ENCODE measurements at places on chromosomes 6 and 20. TPM values are rescaled to one million over a fixed set of nuclear protein-coding genes. Genes with fewer than 3 reads are reported as not detected.

The TCF21 gene
- 0.15 TPM for total RNA-seq

The KLC4 gene
- total RNA-seq = 17.8 TPM

The SNRPB2 gene
- total RNA-seq = 56.8 TPM

The PHACTR2 gene
- total RNA-seq = 168 TPM

The SLC35B3 gene
- total RNA-seq = 16.2 TPM

The ARFGEF3 gene
- total RNA-seq = 3.5 TPM

The NEURL2 gene
- total RNA-seq = 2.6 TPM

The RNF182 gene
- total RNA-seq = 0.32 TPM

The GPLD1 gene
- under 0.01 TPM for total RNA-seq

Measured in epithelial cell of umbilical artery (primary cell).